ENCODE measurements at places on chromosomes 3 and 15.

- no peak for DNase-seq
Measured at GRCh38 chr3:59442046-59442445, 392.2 kb upstream of the CFAP20DC start.

- no peak for DNase-seq
Measured at GRCh38 chr15:99993262-99993661, 260.0 kb upstream of the LYSMD4 start.

DNA sequence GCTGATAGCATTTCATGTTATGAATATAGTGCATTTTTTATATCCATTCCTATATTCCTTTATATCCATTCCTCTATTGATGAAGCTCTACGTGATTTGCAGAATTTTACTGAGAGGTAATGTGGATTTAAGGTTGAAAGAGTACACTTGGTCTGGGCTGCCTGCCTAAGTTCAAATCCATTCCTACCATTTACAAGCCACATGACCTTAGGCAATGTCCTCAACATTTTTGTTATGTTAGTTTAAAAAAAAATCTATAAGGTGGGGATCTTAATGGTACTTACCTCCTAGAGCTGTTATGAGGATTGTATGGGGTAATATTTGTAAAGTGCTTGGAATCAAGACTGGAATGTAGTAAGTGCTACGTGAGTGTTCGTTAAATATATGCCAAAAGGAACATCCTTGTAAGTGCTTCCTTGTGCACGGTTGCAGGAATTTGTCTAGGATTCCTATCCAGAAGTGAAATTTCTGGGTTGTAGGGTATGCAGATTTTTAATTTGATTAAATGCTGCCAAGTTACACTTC is 11.2 kb upstream of the VEPH1 start:
- no peak for DNase-seq

- DNase-seq = no peak
Measured at GRCh38 chr15:34318277-34319079, 19.1 kb downstream of the SLC12A6 start.

GRCh38 chr15:22884344-22884743 is 45.9 kb downstream of the NIPA2 start:
- no peak for DNase-seq

- DNase-seq = no peak
Measured at GRCh38 chr15:79168922-79169456, 78.4 kb upstream of the RASGRF1 start.

- DNase-seq = no peak
Measured at GRCh38 chr3:64576211-64576775, 111.5 kb downstream of the ADAMTS9 start.

- no peak for DNase-seq
Measured at GRCh38 chr15:99614749-99615288, 49.0 kb downstream of the MEF2A start.

- DNase-seq = no peak
Measured at GRCh38 chr3:45082142-45082538, 56.0 kb downstream of the CLEC3B start.

- no peak for DNase-seq
Measured at GRCh38 chr15:41775651-41776050, 1.4 kb downstream of the MAPKBP1 start.

DNA sequence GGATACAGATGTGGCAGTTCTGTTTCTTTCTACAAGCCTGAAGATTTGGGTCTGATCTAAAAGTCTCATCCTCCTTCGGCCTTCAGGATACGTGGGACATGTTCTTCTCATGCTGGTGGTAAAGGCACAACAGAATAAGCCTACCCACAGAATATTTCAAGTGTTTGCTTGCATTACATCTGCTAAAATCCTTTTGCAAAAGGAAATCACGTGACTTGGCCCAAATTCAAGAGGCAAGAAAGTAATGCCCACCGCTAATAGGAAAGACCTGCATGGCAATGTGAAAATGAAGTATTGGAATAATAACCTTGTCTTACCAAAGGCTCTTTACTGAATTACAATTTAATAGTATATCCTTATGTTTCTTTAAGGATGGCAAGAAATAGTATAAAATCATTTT is 439.9 kb upstream of the TGFBR2 start:
- DNase-seq = no peak

GRCh38 chr3:39812537-39812936 is 3.1 kb downstream of the MYRIP start:
- no peak for DNase-seq

GRCh38 chr3:45783667-45784066 is 12.7 kb downstream of the SLC6A20 start:
- no peak for DNase-seq

- DNase-seq = no peak
Measured at GRCh38 chr3:150407808-150408220, 284 bp upstream of the TSC22D2 start.

GRCh38 chr15:65386376-65386775 is 8.6 kb upstream of the IGDCC3 start:
- DNase-seq = no peak

- no peak for DNase-seq
Measured at GRCh38 chr3:120324190-120324589, 25.0 kb downstream of the LRRC58 start.

All from thymus (tissue), 14 donors.